ENCODE measurements at places on chromosomes 16 and 17. TPM values are rescaled to one million over a fixed set of nuclear protein-coding genes. Genes with fewer than 3 reads are reported as not detected.

- no peak for DNase-seq
These were observed 277.1 kb downstream of the CEP112 start for GRCh38 chr17:65914784-65915342.

- no peak for DNase-seq
These were observed 3.0 kb upstream of the SRRM2 start for GRCh38 chr16:2749476-2749875.

GRCh38 chr17:81508639-81509206 lies 3.9 kb downstream of the ACTG1 start:
- no peak for DNase-seq

Gene HSF5
- total RNA-seq = 0.21 TPM

DNA sequence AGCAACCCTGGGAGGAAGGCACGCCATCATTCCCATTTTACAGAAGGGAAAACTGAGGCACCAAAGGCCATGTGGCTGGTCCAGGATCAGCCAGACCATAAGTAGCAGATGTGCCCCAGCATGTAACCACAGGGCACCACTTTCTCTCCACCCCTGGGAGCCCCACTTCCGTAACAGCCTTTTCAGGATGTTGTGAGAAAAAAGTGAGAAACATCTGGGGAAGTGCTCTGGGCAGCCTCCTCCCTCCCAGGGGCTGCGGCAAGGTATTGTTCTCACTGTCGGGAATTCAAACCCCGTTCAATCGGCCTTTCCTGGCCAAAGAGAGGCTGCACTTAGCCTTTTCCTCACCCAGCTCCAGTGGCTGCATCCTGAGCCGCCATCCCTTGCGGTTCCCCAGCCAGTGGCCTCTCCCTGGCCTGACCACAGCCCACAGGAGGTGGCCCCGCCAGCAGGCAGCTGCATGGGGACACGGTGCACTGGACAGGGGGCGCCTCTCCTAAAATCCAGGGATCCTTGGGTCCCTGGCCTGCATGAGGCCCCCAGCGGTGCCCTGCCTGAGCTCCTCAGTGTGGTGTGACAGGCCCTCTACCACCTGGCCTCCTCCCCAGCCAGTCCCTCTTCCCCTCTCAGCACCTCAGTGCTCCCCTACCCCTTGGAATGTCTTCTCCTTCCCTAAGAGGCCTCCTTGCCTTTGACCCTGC lies 5.7 kb upstream of the CDH5 start:
- no peak for DNase-seq

Gene CPNE7
- 11.5 TPM for total RNA-seq

DNA sequence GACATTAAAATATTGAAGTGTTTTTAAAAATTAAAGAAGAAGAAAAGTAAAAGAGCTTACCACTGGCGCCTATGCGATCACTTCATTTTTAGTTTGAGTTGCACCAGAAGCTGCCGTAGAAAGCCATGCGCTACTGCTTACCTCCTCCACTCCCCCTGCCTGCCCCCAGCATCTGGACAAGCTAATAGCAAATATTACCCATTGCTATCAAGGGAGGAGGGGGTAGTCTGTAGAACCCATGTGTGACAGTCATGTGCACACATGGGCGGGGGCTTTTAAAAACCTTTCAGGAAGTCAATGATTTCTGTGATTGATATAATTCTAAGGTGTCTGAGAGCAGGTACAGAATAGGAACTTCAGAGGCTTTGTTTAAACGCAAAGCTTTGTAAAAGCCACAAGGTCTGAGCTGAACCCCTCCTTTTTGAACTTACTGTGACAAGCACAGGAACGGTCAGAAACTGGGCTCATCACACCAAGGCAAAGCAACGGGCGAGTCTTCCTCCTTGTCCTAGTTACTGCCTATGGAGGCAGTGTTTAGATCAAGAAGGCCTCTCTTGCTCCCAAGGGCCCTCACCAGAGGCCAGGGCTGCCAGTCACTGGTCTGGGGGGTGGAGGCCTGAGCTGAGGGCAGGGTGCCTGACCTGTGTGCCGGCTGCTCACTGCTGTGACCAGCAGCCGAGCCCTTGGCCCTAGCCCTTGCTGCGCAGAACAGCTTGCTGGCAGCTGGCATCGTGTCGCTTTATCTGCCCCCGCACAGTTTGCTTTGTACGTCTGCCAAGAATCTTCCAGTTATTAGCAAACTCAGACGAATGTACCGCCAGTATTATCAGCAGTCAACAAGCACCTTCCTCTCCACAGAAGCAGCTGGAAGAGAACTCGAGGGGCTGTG lies 15.0 kb downstream of the GINS2 start:
- no peak for DNase-seq

Gene PRR35
- not detected for total RNA-seq

GRCh38 chr16:48907906-48908634 lies 298.1 kb upstream of the N4BP1 start:
- no peak for DNase-seq

GRCh38 chr16:24035127-24035842 lies 199.5 kb downstream of the PRKCB start:
- DNase-seq = no peak

DNA sequence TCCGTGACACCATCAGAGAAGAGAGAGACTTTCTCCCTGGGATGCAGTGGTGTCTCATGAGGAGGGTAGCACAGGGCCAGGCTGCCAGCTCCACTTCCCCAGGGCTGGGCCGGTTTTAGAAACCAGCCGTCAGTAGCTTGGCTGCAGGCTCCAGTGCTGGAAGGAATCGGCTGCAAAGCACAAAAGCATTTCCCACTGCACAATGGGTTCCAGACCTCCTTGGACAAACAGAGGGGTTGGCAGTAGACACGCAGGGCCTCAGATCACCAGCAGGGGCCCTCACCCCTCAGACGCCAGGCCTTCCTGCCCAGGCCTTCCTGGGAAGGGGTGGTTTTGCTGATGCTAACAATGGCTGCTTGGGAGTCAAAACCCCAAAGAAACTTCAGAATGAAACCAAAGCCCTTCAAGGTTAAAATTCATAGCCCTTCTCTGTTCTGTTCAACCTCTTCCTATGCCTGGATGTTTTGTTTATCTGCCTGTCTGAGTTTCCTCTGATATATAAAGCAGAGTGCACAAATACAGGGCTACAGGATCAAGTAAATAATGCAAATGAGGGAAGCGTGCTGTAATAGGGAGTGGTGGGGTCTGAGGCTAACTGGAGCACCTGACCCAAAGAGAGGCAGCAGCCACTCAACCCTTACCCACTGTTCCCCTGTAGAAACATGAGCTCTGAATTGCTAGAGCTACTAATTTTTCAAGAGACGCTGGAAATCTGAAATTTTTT lies 26.2 kb downstream of the TEKT5 start:
- no peak for DNase-seq

Gene TNFRSF17
- total RNA-seq = not detected

Gene TMEM114
- not detected for total RNA-seq

Data from kidney epithelial cell (primary cell).